CD4-positive, alpha-beta T cell treated with Interleukin-10 for 1 hour (primary cell): ENCODE measurements at places on chromosomes 2 and 18.

DNA sequence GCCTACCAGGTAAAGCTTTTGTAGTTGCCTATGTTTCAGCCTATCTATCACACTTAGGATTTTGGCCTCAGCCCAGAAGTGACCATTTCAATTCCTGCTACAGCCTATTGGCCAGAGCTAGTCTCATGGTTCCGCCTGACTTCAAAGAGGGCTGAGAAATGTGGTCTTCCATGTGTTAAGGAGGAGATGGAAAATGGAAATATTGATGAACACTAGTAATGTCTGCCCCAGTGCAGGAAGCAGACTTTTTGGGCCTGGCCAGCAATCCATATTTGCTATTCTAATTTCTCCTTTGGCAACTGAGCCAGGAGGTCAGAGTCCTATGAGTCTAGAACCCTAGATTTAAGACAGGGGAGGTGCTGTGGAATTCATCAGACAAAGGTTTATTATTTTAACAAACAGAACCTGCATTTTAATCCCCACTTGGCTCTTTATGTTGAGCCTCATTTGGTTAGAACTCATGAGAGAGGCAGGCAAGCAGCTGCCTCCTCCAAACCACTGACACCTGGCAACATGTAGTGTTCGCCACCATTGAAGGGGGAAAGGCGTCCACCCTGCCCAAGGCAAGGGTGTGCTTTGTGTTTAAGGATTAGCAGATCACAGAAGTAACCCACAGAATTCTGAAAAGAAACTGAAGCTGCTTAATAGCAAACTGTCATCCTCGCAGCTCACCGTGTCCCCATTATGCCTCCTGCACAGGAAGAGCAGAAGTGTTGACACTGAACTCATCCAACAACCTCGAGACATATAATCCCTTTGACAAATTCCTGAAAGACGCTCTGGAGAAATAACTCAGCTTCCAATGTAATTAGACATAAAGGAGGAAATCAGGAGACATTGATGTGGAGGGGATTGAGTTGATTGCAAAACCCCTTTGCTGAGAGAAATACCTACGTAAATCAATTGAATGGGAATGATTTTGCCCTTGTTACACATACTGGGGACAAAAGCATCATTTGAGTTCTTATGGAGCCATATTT, 47.7 kb upstream of the SCG2 start:
- DNase-seq = no peak

DNA sequence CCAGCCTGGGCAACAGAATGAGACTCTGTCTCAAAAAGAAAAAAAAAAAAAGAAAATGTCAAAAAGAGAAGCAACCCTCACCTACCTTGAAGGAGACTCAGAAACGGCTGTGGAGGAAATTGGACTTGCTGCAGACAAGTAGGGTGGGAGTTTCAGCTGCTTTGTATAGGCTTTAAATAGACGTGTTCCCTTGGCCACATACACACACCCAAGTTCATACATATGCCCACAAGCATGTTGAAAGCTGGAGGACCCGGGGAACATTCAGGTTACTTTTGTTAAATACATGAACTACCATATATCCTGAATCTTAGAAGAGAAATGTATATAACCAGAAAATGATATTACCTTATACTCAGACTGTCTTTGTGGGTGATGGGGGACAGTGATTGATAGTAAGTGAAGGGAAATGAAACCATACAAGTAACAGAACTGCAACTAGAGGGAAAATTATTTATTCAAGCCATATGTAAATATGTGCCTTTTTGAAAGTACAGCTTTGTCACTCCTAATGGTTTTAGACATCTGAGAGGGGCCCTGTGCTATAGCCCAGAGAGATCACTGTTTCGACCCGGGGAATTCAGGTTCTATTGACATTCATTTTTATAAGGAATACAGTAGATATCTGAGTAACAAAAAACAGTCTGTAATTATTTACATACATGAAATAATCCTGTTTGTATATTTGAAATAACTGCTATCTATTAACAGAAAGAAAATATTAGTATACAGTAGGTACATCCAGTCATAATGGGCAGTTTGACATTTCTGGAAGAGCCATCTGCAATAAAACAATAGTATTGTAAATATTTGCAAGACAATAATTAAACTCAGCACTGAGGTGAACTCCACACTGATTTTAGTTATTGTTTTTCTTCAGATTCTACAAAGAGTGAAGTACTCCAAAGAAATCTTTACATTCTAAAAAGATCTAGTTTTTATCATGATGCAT, 48.0 kb upstream of the TGIF1 start:
- DNase-seq = no peak

DNA sequence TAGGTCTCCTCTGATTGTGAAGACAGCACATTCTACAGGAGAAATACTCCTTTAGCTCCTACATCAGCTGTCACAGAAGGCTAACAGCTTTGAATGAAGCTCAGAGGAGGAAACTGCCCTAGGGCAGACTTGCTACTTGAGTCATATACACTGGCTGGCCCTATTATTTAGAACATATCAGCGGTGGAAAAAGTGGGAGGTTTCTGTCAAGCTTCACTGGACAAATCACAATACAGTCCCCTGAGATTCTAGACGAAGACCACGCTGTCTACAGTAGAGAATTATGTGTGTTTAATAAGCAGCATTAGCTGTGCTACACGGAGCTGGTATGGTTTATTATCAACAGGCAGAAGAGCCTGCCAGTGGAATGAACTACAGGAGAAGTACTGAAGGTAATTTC, 230.9 kb upstream of the FSIP2 start:
- no peak for DNase-seq

GRCh38 chr18:28175930-28176697, 816 bp downstream of the CDH2 start:
- no peak for DNase-seq

GRCh38 chr2:113124181-113124961, 3.0 kb upstream of the IL1RN start:
- DNase-seq = no peak

- DNase-seq = no peak
Measured at GRCh38 chr18:12046046-12046750, 47.4 kb upstream of the ANKRD62 start.

GRCh38 chr2:27967076-27967475, 76.5 kb downstream of the BABAM2 start:
- no peak for DNase-seq

DNA sequence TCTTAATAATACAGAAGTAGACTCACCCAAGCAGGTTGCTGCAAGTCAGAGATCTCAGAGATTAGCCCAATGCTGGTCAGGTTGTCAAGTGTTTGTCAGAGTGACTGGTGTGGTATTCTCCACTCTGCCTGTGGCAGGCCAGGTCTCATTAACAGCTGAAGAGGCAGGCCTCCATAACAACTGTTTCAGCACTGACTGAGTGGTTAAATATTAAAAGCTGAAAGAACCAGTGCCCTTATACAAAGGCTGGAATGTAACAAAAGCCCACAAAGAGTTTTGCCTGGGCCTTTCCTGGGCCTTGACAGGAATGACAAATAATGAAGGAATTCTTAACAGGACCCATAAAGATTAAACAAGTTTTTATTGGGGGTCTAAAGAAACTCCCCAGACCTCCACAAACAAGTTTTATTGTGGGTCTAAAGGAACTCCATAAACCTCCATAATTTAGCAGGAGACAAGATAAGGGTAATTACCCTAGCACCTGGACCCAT, 26.8 kb downstream of the SULT1C2 start:
- no peak for DNase-seq

- DNase-seq = no peak
Measured at GRCh38 chr2:62624855-62625254, 80.7 kb upstream of the EHBP1 start.

DNA sequence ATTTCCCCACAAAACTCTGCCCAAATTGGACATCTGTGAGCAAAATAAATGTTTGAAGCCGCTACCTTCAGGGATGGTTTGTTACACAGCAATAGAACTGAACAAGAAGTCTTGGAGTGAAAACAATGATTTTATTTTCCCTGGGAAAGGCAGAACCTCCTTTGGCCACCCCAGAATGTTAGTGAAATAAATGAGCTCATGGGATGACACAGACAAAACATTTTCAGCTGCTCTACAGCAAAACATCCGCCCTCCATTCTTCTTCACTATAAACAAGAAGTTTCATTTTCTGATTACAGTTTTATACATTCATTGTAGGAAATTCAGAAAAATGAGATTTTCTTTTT, 4.3 kb upstream of the EFHD1 start:
- no peak for DNase-seq

DNA sequence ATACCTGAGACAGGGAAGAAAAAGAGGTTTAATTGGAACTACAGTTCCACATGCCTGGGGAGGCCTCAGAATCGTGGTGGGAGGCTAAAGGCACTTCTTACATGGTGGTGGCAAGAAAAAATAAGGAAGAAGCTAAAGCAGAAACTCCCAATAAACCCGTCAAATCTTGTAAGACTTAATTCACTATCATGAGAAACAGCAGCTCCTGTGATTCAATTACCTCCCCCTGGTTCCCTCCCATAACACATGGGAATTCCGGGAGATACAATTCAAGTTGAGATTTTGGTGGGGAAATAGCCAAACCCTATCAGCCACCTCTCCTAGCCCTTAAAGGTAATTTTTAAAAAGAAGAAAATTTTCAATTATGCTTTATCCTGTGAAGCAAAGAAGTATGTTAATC, 728.8 kb downstream of the RNF144A start:
- no peak for DNase-seq

DNA sequence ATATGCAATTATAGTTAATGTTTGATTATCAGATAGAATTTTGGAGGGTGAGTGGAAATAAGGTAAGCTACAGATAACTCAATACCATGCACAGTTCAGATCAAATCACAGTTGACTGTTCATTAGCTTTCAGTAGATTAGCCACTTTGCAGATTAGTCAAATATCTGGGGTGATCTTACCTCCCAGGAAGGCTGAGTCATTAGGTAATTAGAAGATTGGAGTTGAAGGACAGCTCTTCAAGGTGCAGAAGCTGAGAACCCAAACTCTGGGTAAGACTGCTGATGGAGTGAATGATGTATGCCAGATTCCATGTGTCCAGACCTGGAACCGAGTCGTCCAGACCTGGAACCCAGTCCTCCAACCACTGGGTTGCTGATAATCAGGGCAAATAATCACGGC, 262.8 kb upstream of the UBE2E3 start:
- no peak for DNase-seq

DNA sequence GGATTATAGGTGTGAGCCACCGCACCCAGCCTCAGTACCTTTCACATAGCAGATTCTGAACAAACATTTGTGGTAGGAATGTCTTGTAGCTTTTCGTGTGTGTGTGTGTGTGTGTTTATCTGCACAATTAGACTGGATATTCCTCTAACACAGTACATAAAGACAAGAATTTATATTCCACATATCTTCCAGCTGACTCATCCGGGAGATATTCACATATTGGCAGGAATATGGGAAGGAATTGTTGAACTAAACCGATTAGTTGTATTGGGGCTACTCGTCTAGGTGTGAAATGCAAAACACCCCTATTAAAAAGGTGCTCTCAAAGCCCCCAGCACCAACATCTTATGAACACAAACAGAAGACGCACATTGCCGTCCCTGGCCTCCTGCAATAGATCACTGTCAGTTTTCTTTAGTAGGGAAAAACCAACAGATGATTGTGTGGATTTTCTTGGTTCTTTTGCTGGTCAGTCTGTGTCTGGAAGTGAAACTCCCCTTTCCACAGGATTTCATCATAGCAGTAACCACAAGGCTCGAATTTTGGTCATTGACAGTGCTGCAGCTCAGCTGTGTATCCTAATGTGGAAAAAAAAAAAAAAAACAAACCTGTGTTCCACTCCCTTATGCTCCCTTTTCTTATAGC, 208.5 kb upstream of the ACVR2A start:
- no peak for DNase-seq

DNA sequence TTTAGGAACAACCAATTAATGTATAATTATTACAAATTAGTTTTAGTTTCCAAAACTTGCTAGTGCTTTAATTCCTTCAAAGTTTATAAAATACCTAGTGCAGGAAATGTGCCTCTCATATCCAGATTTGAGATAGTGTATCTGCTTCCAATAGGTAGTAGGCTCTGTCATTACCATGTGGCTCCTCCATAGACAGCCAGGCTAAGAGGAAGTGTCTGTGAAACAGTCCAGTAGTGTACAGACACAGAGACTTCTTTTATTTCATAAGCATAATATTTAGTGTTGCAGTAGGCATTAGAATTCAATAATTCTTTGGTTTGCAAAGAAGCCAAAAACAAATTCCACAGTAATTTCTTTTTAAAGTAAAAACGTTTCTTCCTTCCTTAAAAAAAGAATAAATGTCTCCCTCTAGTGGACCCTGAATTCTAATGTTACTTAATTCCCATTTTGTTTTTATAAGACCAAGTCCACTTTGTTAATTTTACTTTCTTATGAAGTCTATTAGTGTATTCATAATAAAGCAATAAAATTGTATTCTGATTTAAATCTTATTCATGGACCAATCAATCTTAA, 101.2 kb downstream of the NEB start:
- peak; percentile 14 for DNase-seq

GRCh38 chr18:22813648-22814328, 119.3 kb upstream of the RBBP8 start:
- DNase-seq = peak; percentile 15

GRCh38 chr2:230447455-230448451, 31.8 kb downstream of the SP100 start:
- peak; percentile 58 for DNase-seq

DNA sequence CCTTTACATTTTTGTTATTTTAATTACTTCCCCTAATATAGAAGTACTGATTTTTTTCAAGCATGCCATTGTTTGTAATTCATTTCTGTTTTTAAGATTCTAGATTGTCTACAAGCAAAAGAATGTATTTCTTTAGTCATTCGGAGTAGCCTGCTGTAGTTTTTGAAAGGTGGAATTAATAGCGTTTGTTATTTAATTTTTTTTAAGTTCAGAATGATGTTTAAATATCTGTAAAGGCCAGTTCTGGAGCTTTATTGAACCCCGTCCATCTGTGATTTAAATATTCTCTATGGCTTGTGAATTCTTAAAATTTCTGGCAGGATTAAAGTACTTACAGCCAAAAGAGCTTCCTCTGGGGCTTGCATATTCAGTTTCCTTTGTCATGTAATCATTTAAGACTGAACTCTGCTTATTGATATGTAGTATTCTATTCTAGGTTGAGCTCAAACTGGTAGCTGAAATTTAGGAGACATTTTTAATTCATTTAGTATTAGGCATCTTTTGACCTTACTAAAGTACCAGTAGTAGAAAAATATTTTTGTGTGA, 5.2 kb downstream of the TGIF1 start:
- DNase-seq = no peak

DNA sequence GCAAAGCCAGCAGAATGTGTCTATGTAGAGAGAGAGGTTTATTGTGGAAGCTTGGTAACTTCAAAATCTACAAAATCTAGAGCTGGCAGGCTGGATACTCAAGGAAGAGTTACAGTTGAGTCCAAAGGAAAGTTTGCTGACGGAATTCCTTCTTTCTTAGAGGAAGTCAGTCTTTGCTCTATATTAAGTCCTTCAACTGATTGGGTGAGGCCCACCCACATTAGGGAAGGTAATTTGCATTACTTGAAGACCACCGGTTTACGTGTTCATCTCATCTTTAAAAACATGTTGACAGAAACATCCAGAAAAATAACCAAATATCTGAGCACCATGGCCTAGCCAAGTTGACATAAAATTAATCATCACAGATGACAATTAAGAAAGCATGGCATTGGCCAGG, 101.5 kb downstream of the TEX51 start:
- no peak for DNase-seq

- DNase-seq = no peak
Measured at GRCh38 chr18:76860411-76860810, 38.1 kb downstream of the ZNF236 start.
